Kidney epithelial cell (primary cell): ENCODE measurements at places on chromosomes 4 and X. TPM values are rescaled to one million over a fixed set of nuclear protein-coding genes. Genes with fewer than 3 reads are reported as not detected.

DNA sequence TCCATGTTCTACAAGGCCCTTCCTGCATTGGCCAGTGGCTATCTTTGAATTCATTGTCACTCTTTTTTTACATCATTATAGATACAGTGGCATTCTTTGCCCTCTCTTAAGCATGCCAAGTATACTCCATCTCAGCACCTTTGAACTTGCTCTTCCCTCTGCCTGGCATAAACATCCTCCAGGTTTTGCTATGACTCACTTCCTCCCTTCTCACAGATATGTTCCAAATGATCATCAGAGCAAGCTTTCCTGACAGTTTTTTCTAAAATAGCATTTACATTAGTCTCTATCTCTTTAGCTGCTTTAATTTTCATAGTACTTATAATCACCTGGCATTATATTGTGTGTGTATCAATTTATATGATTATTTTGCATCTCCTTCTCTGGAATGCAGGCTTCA is 553.3 kb upstream of the MAGEB2 start:
- DNase-seq = peak; percentile 29

HS3ST1 gene
- total RNA-seq = 2.4 and 3.6 TPM in 2 replicates

STOX2 gene
- 4.4 and 5.5 TPM in 2 replicates for total RNA-seq

- no peak for DNase-seq
These were observed 322.4 kb downstream of the ARHGAP10 start for GRCh38 chr4:148054275-148054674.

SYNPO2 gene
- 0.42 and 0.68 TPM in 2 replicates for total RNA-seq

GRCh38 chr4:42151568-42152506 is 618 bp downstream of the BEND4 start:
- DNase-seq = no peak
